CD4-positive, alpha-beta T cell treated with Interleukin-10 for 1 hour (primary cell): ENCODE measurements at places on chromosomes 12 and 14.

DNA sequence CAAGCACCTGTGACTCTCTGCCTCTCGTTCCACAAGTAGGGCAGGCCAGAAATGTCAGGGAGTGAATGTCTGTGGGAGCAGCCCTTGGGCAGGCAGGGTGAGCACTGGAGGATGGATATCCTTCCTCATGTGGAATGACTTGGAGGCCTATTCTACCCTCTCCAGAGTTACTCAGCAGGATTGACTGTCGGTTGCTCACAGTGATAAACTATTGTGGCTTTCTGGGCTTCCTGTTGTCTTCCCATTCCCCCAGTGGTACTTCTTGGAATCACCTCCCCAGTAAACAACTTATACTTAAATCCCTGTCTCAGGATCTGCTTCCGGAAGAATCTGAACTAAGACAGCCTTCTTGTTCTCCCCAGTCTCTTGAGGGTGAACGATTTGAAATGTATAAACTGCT is 79.6 kb upstream of the MANSC4 start:
- no peak for DNase-seq

GRCh38 chr12:536751-537245 is 77.1 kb downstream of the B4GALNT3 start:
- DNase-seq, result no peak

DNA sequence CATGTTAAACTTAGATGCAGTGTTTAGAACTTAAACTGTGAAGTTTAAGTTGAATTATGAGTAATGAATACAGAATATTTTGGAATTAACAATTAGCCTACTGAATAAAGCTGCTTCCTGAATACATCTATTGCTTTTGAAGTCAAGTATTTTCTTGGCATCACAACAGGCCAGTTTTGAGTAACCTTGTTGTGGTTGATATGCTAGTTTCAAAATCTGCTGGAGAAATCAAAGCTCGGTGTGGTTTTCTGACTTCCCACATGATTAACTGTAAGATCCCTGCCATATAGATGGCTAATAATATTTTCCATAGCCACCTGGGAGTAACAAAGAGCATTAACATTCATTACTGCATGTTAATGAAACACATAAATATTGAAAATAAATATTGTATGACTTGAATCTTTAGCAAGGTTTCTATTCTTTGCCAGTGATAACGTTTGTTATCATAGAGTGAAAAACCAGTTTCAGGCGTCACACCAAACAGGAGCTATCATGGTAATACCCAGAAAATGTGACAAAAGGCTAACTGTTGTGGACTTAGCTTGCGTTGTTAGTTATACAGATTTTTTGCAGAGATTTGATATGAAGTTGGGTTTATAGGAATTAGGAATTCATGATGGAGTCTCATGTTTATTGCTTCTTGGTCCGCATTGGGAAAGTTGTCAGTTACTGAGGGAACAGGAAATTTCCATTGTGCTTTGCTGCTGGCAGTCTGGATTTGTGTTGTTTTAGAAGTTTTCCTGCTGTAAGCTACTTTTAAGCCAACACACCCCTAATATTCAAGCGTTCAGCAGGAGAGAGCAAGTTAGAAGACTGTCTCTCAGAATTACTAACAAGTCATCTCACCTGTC is 32.1 kb downstream of the PPFIBP1 start:
- no peak for DNase-seq

DNA sequence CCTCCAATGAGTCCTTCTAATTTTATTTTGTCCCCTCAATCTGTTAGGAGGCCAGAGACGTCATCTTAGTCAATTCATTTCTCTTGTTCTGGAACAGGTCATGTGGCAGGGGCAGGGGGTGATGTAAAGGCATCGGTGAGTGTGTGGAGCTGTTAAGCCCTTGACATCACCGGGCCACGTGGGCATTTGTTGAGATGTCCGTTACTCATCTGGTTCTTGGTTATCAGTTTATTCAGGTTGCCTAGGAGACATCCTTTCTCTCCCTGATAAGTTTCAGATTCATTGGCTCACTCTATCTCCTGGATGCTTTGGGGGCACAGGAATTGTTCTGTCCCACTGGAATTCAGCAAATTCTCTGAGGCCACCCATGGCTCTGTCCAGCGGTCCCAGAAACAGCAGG is 33.6 kb upstream of the SEL1L start:
- no peak for DNase-seq

GRCh38 chr14:64654901-64655300 is 49.3 kb upstream of the PLEKHG3 start:
- no peak for DNase-seq

- no peak for DNase-seq
Observed at GRCh38 chr12:65327207-65328076, 49.0 kb downstream of the MSRB3 start.

GRCh38 chr12:15863372-15863771 is 18.8 kb upstream of the STRAP start:
- no peak for DNase-seq

DNA sequence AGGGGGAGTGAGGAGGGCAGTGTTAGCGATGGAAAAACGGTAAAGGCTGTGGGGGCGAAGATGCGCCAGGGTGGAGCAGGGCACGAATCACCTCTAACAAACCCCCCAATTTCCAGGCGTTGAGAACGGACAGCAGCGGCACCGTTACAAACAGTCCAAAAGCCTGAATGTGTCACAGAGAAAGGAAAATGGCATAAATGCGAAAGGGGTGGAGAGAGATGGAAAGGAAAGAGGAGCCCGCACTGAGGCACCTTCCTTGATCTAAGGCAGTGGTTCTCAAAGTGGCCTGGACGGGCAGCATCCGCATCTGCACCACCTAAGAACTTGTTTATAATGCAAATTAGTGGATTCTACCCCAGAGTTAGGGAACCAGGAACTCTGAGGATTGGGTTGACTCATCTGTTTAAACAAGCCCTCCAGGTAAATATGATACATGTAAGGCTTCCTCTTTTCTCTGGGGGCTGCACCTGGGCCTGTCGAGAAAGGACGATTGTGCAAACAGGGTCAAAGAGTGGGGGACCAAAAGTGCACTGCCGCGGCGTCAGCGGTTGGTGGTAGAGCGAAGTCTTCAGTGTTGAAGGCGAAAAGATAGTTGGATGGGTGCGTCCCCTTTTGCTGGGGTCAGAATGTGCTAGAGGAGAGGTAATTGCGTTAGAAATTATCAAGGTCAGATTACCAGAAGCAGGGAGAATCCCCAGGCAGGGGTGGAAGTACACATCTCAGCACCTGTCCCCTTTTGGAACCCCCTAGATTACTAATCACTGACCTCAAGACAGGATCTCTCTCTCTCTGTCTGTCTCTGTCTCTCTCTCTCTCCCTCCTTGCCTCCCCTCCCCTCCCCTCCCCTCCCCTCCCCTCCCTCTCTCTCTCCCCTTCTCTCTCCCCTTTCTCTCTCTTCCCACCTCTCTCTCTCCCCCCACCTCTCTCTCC is 1.3 kb upstream of the KCNH5 start:
- no peak for DNase-seq

GRCh38 chr12:71085575-71085974 is 72.2 kb downstream of the TSPAN8 start:
- no peak for DNase-seq

DNA sequence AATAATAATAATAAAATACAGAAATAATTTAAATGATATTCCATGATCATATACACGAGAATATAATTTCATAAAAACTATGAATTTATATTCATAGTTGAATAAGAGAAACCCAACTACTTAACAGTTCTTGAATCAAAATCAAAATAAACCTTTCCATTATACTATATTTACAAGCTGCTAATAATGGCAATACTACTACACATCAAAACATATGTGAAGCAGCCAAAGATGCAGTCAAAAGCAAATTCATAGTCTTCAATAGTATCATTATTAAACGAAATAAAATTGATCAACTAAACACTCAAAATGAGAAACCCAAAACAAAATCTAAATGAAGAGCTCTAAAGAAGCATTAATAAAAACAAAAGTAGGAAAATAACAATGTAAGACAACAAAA is 197.1 kb downstream of the TMEM132D start:
- DNase-seq, result no peak

- DNase-seq, result no peak
Observed at GRCh38 chr14:69580009-69580577, 5.4 kb upstream of the CCDC177 start.

GRCh38 chr14:70885343-70886022 is 21.8 kb upstream of the PCNX1 start:
- DNase-seq, result no peak

- no peak for DNase-seq
Observed at GRCh38 chr12:119069147-119069642, 87.9 kb downstream of the SRRM4 start.
